ENCODE measurements at places on chromosomes 6 and 20.

- DNase-seq, result no peak
Observed at GRCh38 chr6:2412731-2413130, 167.3 kb upstream of the GMDS start.

- DNase-seq, result no peak
Observed at GRCh38 chr6:74066168-74066871, 370.3 kb downstream of the CD109 start.

DNA sequence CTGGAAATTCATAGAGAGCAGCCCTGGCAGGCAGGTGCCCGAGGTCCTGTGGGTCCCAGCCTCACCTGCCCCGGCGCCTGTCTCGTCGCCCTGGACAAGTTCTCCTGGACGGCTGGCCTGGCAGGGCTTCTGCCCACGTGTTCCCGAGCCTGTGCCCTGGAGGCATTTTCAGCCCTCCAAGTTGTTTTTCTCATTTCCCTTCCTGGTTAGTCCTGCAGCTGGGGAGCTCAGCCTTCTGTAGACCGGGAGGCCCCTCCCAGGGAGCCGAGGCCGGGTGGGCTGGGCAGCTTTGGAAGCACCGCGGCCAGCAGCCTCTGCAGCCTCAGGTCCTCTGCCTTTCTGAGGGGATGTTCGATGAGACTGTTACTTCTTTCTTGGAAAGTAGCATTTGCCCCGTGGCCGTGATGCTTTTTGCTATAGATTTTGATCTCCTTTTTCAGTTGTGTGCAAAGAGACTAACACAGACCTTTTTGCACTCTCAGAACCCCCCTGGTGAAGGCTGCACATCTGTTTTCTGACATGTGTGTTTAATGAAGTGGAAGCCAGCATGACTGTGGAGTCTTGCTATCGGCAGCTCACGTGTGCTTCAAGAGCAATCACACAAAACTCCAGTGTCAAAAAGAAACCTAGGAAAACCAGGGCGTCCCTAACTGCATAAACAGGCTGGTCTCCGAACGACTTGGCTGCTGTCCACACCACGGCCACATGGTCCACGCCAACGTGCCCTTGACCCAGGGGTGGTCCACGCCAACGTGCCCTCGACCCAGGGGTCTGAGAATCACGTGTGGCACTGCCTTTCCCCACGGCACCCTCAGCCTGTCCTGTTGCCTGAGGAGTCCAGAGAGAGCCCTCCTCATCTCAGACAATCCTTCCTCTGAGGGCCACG, 207.5 kb downstream of the SMOC2 start:
- no peak for DNase-seq

- no peak for DNase-seq
Observed at GRCh38 chr6:32046450-32047083, 8.4 kb downstream of the CYP21A2 start.

DNA sequence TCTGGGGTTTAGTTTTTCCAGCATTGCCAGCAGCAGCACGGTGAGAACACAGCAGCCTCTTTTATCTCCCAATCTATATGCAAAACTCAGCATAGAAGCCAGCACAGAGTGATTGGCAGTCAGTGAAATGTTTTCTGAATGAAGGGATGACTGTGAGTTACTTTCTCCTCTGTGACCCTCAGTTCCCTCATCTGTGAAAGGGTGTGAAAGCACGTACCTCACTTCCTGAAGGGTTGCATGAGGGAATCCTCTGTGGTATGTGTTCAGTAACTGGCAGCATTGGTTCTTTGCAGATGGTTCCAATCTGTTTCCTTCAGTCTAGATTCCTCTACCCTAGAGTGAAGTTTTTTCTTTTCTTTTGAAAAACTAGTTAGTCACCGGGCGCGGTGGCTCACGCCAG, 40.0 kb downstream of the EFCAB8 start:
- no peak for DNase-seq

DNA sequence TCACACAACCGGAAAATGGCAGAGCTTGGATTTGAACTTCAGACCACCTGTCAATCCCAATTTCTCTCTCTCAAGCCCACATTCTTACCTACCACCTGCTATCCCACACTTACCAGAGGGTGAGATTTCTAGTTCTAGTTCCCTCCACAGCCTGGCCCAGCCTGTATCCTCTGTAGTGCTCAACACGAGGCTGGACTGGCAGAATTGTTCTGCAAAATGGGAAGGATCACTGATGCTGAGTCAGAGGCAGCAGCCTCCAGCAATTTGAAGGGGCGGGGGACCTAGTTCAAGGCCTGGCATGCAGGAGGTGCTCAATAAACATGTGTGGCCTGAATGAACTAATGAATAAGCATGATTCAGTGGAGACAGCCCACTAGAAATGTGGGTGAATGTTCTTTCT, 53.6 kb upstream of the TTPAL start:
- no peak for DNase-seq

DNA sequence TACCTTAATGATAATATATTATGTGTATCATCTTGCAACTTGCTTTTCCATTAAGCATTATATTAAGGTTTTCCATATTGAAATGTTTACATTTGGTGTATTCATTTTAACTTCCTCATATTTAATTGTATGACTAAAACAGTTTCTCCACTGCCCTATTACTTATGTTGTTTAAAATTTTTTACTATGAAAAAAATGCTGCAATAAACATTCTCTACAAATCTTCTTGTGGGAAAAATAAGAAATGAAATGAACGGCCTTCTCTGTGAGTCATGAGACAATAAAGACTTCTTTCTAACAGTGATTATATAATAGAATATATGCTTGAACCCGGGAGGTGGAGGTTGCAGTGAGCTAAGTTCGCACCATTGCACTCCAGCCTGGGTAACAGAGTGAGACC, 25.5 kb downstream of the FASTKD5 start:
- no peak for DNase-seq

- DNase-seq, result no peak
Observed at GRCh38 chr20:19748681-19749080, 9.4 kb upstream of the RIN2 start.

DNA sequence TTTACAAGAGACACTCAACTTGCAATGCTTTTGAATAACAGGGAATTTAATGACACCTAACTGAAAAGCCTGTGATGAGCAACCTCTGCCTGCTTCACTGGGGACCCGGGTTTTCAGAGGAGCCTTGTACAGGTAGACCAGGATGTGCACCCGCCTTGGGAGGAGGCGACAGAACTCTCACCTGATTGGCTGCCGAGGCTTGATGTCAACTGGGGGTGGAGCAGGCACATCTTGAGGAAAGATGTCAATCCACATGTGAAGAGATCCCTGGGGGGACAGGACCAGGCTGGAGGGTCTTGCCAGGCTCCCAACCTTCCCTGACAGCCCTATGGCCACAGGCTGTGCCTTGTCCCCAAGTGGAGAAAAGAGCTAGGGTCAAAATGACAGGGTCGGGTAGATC, 19.8 kb downstream of the ERGIC3 start:
- no peak for DNase-seq

GRCh38 chr20:13402171-13402760, 181.2 kb downstream of the ISM1 start:
- no peak for DNase-seq

DNA sequence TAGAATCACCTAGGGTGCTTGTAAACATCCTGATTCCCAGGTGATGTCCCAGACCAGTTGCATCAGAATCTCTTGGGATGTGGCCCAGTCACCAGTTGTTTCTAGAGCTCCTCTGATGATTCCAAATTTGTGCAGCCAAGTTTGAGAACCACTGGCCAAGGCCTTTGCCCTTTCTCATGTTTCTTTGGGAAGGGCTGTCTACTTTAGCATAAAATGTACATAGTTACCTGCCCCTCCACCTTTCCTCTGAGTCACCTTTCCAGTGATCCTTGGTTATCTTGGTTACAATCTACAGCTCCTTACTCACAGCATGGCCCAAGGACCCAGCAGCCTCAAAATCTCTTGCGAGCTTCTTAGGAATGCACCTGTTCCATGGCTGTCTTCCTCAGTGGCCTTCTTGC, 266.4 kb upstream of the PRND start:
- no peak for DNase-seq

- DNase-seq, result no peak
Observed at GRCh38 chr20:21232546-21233280, 70.4 kb upstream of the XRN2 start.

GRCh38 chr6:46581459-46582177, 71.0 kb downstream of the CYP39A1 start:
- no peak for DNase-seq

DNA sequence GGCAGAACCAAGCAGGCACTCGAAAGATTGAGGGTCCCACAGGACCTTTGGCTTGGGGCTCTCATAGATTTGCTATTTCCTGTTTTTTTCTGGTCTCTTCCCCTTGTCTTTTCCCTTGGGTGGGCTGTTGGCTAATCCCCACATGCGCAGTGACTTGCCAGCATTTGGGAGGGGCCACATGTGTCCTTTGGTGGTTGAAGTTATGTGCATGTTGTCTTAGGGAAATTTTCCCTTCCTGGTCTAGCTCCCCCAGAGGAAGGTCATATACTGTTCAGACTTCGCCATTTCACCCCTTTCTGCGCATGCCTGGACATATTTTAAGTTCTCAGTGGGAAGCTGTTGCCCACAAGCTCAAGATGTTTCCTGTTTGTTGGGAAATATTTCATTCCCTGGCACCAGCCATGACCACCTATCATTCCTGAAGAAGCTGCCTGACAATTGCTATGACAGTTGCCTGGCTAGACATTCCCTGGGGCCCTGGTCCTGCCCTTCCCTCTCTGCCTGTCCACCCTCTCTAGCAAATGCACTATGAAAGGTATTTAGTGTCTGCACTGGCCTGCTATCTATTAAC, 156.2 kb upstream of the THBS2 start:
- DNase-seq, result no peak

Measured in CD4-positive, alpha-beta T cell treated with Interleukin-2 at 100 ng/mL for 4 hours (primary cell).